ENCODE measurements at places on chromosomes 1 and 21.

DNA sequence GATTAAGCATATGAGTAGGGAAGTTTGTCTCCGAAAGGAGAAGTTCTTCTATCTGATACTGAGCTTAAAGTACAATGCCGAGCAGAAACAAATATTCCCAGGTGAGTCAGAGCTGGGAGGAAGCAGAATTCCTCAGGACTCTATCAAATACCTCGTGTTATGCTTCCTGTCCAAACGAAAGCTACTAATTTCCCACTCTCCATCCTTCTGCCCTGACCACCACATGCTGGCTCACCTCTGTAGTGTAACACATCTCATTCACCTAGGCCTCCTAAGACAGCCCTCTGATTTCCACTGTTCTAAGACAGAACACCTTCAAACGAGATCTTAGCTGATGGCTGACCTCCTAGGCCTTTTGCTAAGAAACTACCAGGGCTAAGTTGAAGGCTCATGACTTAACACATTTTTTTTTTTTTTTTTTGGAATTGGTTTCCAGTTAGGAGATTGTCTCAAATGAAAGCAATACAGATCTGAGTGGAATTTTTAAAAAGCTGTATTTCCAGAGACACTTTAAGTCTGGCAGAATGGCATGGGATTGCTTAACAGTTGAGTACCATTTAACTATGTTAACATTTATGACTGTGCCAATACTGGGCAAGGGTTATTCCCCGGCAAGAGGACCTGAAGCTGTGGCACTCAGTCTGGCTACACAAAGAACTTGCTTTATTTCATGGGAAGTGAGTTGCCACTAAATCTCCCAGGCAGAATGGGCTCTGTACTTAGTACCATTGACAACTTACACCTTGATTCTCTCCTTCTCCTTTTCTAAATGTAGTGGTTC, 583.4 kb downstream of the DPYD start:
- no peak for DNase-seq

DNA sequence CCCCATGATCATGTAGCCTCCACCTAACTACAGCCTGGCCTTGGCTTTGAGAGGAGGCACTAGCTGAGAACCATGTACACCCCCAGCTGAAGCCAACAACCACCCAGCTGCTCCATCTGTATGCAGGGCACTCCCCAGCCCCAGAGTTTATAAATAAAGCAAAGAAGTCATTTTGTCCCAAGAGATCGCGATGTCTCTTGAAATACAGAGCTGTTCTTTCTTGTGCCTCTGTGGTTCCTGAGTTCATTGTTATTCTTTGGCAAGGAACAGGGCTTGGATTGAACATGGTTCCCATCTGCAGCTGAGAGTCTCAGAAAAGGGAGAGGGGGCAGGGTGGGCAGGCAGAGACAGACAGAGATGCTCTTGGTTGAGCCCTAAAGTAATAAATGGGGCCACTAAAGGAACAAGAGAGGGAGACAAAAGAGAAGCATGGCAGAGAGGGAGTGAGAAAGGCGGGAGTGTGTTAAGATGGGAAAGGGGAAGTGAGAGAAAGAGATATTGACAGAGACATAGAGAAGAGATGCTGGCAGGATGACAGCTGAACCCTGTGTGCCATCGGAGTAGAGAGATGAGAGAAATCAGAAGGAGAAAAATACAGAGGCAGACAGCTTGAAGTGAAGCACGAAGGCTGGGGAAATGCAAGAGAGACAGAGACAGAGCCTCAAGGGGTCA, 63.3 kb downstream of the TNR start:
- no peak for DNase-seq

DNA sequence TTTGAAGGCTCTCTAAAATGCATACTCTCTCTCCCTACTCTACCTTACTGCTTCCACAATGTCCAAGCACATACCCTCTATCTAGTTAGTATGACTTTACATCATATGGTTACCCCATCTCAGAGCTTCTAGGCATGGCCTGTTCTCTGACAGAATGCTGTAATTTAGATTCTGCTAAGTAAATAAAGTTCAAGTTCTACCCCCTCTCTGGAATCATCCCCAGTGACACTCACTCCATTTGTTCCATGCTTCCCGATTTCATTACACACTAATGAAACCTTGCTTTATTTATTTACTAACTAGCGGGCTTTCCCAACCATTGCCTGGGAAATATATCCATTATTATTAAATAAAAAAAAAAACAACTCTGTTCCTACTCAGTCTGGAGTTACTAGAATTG, 7.3 kb downstream of the CRYZL1 start:
- no peak for DNase-seq

DNA sequence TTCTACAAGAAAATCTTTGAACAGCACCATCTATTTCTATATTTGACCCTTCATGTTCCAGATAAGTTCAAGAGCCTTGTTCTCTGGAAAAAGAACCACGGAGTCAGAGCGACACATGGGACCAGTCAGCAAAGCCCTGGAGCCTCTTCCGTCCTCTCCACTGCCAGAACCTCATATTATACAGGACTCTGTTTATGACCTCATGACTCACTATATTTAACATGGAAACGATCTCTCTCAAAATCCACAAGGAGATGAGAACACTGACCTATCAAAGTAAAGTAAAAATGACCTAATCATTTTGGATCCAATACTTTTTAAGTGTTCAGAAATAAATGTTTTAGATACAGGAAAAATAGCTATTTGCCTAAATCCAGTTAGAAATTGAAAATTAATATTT, 124.6 kb upstream of the KRTAP19-8 start:
- DNase-seq, result no peak

GRCh38 chr21:42973309-42973990, 912 bp upstream of the PKNOX1 start:
- no peak for DNase-seq

- no peak for DNase-seq
Observed at GRCh38 chr1:3380469-3380868, 74.0 kb upstream of the ARHGEF16 start.

DNA sequence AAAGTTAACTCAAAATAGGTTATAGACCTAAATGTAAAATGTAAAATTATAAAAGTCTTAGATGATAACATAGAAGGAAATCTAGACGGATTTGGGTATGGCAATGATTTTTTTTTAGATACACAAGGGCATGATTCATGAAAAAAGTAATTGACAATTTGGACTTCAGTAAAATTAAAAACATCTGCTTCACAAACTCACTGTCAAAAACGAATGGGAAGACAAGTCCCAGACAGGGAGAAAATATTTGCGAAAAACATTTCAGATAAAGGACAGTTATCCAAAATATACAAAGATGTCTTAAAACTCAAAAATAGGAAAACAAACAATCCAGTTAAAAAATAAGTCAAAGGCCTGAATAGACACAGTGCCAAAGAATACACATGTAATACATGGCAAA, 9.7 kb upstream of the PTGS2 start:
- no peak for DNase-seq

- no peak for DNase-seq
Observed at GRCh38 chr1:241331328-241332036, 25.5 kb downstream of the RGS7 start.

DNA sequence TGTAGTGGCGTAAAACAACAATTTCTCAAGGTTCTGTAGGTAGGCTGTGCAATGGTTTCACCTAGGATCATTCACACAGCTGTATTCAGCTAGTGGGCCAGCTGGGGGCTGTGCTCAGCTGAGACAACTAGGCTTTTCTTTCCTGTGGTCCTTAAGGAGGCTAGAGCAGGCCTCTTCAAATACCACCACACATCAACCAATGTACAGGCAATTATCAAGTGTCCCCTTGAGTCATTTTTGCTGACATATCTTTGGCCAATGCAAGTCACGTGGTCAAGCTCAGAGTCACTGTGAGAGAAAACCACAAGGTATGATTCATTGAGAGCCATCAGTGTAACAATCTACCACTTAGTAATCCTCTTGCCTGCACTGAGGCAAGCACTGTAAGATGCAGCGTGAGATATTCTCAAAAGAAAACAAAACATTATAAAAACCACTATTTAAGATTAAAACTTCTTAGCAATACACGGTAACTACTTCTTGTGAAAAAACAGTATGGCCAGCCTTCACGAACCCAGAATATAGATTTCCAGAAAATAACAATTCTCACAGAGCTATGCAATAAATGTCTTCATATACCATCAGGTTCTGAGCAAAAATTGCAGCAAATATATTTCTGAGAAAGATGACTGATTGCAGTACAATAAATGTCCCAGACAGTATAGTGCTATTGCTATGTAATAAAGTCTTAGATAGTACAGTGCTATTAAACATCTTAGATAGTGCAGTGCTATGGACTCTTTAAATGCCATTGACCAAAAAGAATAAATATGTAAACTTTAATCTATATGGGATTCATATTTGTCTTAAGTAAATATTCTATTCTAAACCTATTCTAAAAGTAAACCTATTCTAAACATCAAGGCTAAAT, 55.3 kb downstream of the NME7 start:
- DNase-seq, result no peak

GRCh38 chr1:56931211-56931610, 34.6 kb downstream of the C8B start:
- DNase-seq, result no peak

- no peak for DNase-seq
Observed at GRCh38 chr1:14851760-14852159, 253.3 kb downstream of the KAZN start.

GRCh38 chr1:119388450-119388849, 19.9 kb downstream of the HAO2 start:
- no peak for DNase-seq

GRCh38 chr1:150545486-150546032, 3.6 kb upstream of the ADAMTSL4 start:
- DNase-seq, result no peak

- DNase-seq, result no peak
Observed at GRCh38 chr1:62429581-62429980, 7.3 kb upstream of the USP1 start.

- no peak for DNase-seq
Observed at GRCh38 chr1:13585612-13585991, 2.0 kb downstream of the PDPN start.

DNA sequence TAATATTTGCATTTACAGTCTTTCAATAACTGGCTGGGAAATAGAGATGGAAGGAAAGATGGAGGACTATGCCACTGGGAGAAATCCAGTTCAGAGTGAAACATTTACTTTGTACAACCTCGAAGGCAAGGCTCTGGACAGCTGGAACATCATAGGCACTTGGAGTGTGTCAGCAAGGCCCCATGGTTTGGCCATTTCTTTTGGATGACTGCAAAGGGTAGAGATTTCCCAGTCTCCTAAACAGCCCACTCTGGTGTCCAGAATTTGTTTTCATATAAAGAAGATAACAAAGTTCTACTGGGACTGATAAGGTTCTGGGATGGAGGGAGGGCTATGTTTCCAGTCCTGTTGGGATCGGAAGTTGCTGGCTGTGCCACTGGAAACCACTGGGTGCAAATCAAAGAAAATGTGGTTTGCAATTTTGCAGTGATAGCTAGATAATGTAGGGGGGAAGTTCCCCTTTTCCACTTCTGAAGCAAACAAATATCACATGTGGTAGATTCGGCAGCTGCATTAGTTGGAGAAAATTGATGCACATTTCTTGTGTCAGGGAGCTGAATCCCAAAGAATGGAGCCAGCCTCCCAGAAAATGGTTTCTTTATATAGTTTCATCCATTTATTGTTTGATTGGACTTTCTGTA, 16.2 kb downstream of the KCND3 start:
- DNase-seq, result no peak

GRCh38 chr1:43147625-43148327, 24.3 kb downstream of the EBNA1BP2 start:
- peak; percentile 91 for DNase-seq

DNA sequence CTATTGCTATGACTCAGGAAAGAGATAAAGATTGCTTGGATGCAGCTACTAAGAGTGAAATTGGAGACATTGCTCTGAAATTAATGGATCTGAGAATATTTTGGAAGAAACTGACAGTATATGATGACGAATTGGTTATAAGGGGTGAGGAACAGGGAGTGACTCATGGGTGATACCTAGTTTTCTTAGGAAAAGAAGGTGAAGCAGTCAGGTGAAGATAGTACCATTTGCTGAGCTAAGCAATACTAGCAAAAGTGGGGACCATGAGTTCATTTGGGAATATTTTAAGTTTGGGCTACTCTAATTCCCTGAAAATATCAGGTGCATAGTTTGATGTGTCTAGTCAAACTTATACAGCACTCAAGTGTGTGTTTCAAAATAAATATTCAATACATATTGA, 260.1 kb upstream of the NFIA start:
- no peak for DNase-seq

DNA sequence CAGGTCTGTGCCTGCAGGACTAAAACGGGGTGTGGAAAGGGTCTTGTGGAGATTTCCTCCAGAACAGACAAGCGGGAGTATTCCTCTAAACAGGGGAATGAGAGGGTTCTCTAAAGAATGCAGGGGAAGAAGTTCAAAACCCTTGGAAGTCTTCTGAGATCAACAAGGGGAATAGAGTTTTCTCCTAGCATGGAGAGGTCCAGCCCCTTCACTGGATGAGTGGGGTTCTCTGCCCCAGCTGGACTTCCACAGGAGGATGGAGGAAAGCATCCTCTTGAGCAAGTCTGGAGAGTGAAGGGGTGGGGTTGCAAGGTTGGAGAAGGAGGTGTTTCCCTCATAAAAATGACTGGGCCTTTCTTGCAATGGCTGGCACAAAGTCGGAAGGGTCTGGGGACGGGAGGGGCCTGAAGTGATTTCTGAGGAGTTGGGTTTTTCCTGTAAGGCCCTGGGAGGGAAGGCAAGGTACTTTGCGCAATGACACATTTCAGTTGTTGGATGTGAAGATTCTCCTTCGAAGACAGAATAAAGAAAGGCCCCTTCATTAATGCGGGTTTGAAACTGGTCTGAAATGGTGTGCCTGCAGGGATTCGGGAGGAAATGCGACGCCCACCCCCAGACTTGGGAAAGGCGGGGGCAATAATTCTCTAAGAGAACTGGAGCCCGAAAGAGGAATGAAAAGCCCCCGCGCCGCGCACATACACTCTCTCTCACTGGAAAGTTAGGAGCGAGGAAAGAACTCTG, 884 bp downstream of the SPATA6 start:
- peak; percentile 52 for DNase-seq

GRCh38 chr1:210586771-210587170, 258.1 kb downstream of the HHAT start:
- DNase-seq, result no peak

- DNase-seq, result peak; percentile 17
Observed at GRCh38 chr1:3762151-3762872, 10.1 kb downstream of the CCDC27 start.

DNA sequence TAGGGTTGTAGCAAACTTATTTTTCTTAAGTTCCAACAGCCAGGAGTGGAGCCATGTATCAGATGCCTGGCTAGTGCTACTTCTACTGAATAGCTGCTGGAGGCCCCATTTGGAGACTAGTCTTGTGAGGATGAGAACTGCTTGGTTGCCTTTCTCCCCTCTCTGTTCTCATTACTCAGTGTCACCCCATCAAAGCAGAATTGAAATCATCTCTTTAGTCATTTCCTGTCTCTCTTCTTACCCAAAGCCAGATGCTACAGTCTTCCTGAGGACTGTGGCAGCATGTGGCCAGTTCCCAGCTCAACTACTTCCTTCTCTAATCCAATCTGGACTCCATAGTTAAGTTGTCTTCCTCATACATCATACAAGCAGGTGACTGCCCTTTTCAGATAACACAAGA, 197.5 kb downstream of the BRINP2 start:
- DNase-seq, result no peak

GRCh38 chr21:42496839-42497202, 797 bp upstream of the RSPH1 start:
- DNase-seq, result no peak

- no peak for DNase-seq
Observed at GRCh38 chr1:25560001-25560400, 16.6 kb downstream of the LDLRAP1 start.
